ENCODE measurements at places on chromosomes 13 and 19.

DNA sequence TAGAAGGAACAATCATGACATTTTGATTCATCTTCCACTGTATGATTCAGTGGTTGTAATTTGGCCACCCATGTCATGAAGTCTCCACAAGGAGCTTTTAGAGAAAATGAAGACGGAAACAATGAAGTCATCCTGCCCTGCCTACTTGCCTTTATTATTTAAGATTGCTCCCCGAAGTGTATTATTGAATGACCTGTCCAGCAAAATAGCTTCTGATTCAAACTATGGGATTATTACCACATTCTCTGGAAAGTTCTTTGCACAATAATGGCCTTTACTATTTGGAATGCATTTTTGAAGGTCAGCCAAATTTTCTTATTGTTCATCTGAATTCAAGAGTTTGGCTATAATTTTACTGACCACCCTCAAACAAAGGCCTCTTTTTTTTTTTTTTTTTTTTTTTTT lies 77.8 kb upstream of the RFC3 start:
- DNase-seq, result no peak

DNA sequence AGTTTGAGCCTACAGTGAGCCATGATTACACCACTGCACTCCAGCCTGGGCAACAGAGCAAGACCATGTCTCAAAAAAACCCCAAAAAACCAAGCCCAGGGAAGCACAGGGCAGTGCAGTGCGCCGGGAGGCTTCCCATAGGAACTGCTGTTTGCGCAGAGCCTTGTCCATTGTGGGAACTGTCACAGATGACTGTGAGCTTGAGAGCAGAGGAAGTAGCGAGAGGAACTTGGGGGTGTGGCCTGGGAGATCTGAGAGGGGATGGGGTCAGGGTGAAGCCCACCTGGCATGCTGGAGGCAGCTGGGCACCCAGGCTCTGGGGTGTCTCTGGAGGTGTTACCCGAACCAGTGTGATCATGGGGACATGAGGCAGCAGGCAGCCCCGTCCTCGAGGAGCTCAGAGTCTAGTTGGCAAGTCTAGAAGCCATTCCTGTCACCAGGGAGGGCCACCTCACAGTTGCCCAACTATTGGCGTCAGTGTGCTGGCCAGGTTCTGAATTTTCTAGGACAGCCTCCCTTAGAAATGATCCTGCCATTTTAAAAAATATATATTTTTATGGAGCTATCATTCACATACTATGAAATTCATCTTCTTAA lies 10.4 kb downstream of the KDM4B start:
- DNase-seq, result no peak

- DNase-seq, result no peak
Measured at GRCh38 chr13:74026753-74027152, 107.5 kb downstream of the KLF12 start.

GRCh38 chr13:63184693-63185092 lies 1769.0 kb upstream of the PCDH20 start:
- DNase-seq, result no peak

DNA sequence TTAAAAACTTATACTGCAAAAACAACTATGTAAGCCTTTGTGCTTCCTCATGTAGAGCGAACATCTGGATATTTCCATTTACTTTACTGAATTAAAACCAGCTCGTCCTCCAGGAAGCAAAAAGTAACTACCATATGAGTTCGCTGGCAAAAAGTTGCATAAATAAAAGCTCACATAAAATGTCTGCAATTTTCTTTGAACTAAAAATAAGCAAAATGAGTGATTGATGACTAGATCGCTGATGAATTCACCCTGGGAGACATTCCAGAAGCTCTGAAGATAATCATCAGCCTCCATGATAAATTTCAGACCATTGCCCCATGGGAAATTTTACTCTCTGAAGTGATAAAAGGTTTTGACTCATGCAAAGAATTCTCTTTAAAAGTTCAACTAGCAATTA lies 67.3 kb upstream of the SACS start:
- no peak for DNase-seq

- DNase-seq, result no peak
Measured at GRCh38 chr19:28213470-28214082, 999.4 kb downstream of the UQCRFS1 start.

DNA sequence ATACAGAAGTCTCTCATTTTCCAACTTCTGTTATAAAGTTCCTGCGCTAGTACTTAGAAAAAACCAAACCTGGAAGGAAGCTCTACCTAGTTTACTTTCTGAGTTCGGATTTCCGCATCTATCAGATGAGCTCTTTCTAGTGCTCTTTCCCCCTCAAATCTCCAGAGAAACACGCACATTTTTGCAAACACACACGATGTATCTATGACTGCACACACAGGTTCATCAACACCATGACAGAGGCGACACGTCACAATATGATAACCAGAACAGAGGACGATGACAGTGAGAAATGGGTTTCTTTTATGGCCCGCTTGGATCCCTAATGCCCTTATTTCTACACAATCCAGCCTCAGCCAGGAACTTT lies 629 bp upstream of the LRRC63 start:
- DNase-seq, result peak; percentile 37

All from HuH-7 (cell line).